ENCODE measurements at places on chromosomes 1 and 21. TPM values are rescaled to one million over a fixed set of nuclear protein-coding genes. Genes with fewer than 3 reads are reported as not detected.

PPIAL4G gene
- total RNA-seq, result not detected

FAM167B gene
- 2.1 TPM for total RNA-seq

ADARB1 gene
- 22.9 TPM for total RNA-seq

NPPB gene
- not detected for total RNA-seq

POU2F1 gene
- total RNA-seq, result 3.6 TPM

SPRR2F gene
- total RNA-seq, result not detected

CELA3A gene
- not detected for total RNA-seq

OR2T11 gene
- not detected for total RNA-seq

LCE3D gene
- not detected for total RNA-seq

RAP1GAP gene
- total RNA-seq, result 0.26 TPM

PAFAH2 gene
- 11.7 TPM for total RNA-seq

PLPPR5 gene
- total RNA-seq, result not detected
